Heart left ventricle (tissue), 16 donors: ENCODE measurements at places on chromosomes 4 and X. TPM values are rescaled to one million over a fixed set of nuclear protein-coding genes. Genes with fewer than 3 reads are reported as not detected.

- peak; percentile 30 for DNase-seq
These were observed 8.0 kb downstream of the ZNF827 start for GRCh38 chr4:145930592-145930991.

DNA sequence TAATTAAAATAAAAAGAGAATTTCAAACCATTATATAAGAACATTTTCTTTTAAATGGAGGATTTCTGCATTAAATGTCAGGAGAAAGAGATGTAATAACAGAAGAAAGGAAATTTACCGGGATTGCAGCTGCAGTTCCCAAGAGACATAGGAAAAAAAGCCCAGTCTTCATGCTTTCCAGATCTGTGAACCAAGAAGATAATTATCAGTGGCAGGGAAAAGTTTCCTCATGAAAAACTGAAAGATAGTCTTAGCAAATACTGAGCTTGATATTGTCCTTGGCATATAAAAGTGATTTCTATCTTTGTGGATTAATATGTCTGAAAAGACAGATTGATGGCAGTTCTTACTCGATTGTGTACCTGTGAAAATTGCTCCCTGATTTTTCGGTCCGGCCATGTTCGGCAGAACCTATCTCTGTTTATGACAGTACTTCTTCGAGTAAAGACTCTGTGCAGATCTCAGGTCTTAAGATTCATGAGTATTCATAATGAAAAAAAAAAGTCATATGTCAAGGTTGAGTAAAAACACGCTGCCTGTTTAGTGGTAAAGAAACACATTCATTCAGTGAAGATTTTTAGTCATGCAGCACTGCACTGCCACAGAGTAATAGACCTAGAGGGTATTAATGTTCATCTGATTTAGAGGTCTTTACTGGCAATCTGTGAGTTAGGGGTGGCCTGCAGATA is 29.6 kb downstream of the SPARCL1 start:
- no peak for DNase-seq

Gene NEUROG2
- total RNA-seq: not detected

Gene LANCL3
- total RNA-seq: 2.2 TPM

Gene HSPA4L
- total RNA-seq: 20.7 TPM
